ENCODE measurements at places on chromosomes 6 and 20.

- no peak for DNase-seq
Measured at GRCh38 chr6:118644007-118644406, 7.4 kb downstream of the CEP85L start.

DNA sequence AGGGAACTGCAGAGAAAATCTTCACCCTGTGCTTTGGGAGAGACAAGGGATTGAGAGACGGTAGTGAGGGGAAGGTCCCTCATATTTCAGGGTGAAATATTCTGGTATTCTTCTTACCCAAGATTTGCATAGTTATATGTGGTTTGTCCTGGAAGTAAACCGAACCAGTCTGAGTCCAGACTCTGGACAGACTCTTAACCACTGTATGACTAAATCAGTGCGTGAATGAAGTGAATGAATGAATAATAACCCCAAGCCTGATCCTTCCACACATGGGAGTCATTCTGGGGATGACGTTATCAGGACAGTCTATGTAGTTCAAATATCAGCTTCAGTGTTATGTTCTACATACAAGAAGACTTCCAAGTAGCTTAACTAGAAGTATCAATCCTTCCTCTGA, 690.7 kb downstream of the KIF16B start:
- no peak for DNase-seq

DNA sequence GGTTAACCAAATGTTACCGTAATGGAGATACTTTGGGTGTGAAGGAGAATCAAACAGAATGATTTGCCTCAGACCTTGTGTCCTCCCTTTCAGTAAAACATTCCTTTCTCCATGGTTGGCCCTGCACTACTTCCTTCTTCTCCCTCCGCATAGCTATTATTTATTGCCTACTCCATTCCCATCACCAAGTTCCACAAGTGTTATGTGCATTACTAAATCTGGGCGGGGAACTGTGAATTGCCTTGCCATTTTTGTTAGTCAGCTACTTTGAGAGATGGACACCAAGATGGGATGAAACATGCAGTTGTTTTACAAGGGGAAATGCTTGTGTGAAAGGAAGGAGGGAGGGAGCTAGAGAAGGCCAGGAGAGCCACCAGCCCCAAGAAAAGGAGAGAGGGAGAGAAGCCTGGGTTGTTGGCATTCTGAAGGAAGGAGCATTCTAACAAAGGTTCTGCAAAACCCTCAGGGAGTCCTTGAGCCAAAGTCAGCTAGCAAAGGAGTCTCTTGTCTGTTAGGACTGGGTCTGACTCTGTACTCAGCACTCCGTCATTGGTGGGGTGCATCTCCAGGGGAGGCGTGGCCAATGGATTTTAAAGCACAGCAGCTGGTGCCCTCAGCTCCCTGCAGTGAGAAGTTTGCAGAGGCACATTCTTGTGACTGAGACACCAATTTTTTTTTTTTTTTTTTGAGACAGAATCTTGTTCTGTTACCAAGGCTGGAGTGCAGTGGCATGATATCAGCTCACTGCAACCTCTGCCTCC, 83.6 kb upstream of the CHD6 start:
- DNase-seq = no peak

DNA sequence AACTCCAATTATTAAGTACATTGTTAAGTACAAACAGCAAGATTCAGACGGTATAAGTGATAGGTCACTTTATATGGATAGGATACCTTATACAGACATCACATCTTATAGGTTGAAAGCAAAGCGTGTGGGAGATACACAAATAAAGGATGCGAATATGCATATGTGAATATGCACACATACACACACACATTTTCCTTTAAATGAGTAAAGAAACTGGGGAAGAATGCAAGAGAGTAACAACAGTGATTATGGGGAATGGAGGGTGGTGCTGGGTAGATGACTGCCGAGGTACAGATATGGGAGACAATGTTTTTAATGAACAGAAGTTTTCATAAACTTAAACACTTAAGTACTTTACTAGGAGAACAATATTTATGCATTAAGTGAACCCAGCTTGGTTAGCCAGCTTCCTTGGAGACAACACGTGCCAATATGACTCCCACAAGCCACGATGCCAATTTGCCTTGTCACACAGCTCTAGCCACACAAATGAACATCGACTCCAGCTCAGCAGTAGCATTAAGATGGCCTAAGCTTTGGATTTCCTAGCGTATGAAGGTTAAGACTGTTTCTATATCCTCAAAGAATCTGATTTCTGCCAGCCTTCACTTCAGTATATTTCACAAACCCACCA, 96.6 kb downstream of the EPB41L2 start:
- DNase-seq = no peak

- DNase-seq = no peak
Measured at GRCh38 chr20:6559791-6560190, 207.7 kb upstream of the BMP2 start.

DNA sequence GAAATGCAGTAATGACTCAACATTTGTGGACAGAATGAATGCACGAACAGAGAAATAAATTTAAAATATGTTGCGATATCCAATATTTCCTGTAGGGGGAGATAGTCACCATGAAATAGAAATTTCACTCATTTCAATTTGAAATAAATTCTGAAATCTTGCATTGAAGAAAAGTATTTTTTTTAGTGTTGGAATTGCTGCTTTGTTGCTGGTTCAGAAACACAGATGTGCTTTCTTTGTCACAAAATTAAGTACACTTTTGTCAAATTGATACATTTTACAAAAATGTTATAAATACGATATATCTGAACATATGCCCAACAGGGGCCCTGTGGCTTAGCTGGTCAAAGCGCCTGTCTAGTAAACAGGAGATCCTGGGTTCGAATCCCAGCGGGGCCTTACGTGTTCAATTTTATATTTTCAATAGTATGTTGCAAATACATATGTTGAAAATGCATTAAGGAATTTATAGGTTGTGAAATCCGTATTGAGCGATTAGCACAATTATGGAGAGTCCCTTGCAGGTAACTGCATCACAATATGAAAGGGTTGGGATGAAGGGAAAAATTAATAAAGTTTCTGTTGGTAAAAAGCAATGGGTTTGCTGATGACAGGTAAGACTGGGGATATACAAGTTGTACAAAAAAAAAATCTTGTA, 85.4 kb upstream of the PRSS16 start:
- no peak for DNase-seq

DNA sequence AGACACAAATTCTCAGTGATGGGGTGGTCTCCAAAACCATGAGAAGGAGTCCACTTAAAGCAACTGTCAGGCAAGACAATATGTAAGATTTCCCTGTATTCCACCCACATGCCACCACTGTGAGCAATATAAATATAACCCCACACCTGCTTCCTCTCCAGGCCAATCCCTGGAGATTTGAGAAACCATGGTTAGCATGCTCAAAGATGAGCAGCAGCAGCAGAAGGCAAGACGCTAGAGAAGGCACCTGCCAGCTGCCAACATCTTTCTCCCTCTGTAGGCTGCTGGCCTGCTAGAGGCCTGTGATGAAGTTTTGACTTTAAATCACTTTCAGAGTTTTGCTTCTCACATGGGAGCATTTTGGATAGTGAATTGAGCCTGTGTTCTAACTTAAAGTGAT, 7.9 kb upstream of the SOD2 start:
- no peak for DNase-seq

GRCh38 chr20:60013296-60014139, 55.3 kb downstream of the CDH26 start:
- no peak for DNase-seq

DNA sequence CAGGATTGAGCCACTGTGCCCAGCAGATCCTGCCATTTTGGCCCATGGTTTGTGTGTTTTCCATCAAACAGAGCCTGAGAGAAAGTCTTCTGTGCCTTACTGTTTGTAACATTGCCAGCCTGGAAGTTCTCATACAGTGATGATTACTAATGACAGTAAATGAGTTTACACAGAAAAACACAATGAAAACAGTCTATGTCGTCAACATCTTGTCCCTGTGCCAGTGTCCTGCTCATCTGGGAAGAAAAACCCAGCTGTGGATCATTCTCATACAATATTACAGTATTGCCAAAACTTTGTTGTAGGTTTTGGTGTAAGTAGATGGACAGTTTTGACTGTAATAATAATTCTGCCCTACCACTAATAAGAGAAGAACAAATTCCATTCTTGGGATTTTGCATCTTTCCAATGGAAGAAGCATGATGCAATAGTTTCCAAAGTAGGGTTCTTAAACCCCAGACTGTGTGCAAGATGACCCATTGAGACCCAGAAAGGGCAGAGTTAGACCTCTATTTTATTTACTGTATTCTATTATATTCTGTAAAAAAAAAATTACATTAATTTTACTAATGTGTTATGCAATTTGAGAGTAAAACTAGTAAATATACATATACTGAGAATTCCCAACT, 135.0 kb upstream of the JARID2 start:
- DNase-seq = no peak

DNA sequence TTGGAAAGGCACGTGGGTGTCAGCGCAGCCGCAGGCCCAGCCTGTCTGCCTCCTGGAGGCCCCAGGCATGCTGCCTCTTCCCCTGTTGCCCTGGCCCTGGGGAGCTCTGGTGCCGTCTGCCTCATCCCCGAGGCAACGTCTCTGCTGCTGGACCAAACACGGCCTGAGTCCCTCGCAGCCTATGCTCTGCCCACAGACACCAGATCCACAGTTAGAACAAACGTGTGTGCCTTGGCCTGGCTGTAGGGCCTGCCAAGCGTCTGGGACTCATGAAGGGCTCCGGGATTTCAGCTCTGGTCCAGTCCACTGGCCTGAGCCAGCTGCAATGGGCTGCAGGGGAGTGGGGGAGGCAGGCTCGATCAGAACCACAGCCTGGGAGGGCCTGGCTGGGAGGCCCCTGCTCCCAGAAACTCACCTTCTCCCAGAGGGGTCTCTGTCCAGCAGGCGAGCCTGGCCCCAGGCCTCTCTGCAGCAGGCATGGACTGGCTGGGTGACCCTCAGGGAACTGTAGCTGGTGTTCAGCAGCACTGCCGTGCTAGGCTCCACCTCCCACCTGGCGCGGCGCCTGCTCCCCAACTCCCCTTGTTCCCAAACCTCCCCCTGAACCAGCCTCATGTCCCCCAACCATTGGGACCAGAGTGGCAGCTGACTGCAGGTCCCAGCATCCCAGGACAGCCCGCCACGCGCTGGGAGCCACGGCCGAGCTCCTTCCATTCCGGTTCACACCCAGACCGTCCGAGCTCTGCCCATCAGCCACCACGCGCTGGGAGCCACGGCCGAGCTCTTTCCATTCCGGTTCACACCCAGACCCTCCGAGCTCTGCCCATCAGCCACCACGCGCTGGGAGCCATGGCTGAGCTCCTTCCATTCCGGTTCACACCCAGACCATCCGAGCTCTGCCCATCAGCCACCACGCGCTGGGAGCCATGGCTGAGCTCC, 197.0 kb downstream of the DLL1 start:
- DNase-seq = peak; percentile 43

DNA sequence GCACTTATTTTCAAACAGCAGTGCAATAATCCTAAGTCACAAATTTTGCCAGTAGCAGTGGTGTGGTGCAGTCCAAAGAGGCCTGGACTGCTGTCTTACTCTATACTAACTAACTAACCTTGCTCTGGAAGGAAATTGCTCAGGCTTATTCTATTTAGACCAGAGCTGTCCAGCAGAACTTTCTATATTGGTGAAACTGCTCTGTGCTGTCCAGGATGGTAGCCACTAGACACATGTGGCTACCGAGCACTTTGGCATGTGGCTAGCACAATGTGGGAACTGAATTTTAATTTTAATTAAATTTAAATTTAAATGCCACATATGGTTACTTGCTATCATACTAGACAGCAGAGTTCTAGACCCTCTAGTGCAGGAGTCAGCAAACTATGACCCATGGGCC, 27.1 kb upstream of the FBXO9 start:
- no peak for DNase-seq

- DNase-seq = no peak
Measured at GRCh38 chr6:56767892-56768531, 125.3 kb upstream of the DST start.

DNA sequence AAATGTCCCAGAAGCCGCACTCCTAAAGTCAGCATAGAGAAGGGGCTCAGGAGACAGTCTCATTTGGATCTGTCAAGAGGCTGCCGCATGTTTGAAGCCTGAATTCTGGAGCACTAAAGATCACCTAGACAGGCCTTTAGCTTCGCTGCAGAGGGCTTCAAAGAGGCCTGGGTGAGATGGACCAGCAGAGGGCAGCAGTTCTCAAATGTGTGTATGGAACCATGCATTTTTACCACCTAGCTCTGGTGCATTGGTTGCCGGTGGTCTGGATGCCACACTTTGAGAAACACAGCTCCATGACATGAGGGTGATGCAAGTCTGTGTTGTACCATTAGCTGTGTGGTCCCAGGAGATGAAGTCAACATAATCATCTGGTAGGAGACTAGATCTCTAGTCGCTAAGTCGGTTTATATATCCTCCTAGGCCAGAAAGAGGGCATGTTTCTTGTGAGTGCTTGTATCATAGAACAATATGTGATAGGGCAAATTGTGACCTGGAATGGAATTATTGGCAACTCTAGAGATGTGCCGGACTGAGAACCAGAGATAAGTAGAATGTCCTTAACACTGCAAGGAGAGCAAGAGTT, 64.8 kb downstream of the KIAA0319 start:
- DNase-seq = peak; percentile 72

DNA sequence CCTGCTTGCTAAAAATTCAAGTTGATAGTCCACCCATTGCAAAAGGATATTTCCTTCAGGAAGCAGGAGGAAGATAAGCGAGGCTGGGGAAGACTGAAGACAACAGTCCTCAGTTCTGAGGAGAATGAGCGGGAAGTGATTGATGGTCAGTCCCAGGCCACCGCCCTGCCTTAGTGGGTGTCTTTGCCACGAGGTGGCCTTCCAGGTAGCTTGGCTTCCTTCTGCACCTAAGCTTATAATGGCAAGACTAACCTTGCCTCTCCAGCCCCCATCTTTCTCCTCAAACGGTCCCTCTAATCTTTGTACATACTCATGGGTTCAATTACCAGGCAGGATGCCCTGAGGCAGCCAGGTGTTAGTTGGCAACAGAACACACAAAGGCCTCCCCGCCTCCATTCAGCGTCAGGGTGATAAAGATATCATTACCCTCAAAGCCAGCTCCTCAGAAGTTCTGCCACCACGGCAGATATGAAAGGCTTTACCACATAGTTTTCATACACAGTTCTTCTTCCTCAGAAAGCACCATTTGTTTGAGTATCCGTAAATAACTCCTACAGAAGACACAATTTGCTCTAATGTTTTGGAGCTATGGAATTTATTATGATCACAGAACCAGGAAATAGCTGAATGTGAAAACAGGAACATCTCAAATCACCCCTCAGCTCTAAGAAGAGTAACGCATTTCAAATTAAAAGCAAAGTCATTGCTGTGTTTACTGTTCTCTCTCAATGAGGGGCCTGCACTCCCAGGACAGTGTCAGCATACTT, 249.4 kb downstream of the ATXN1 start:
- DNase-seq = no peak

- DNase-seq = no peak
Measured at GRCh38 chr6:39646751-39647420, 78.3 kb downstream of the KIF6 start.

- DNase-seq = no peak
Measured at GRCh38 chr6:10951675-10952282, 64.9 kb downstream of the SYCP2L start.

DNA sequence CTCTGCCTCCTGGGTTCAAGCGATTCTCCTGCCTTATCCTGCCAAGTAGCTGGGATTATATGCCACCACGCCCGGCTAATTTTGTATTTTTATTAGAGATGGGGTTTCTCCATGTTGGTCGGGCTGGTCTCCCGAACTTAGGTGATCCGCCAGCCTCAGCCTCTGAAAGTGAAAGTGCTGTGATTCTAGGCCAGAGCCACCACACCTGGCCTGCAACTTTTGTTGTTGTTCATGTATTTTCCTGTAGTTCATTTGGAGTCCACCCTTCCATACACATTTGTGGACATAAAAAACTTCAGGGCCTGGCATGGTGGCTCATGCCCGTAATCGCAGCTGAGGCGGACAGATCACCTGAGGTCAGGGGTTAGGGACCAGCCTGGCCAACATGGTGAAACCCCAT, 14.5 kb downstream of the HSPA1B start:
- DNase-seq = no peak
